ENCODE measurements at places on chromosomes 7 and 10.

- no peak for DNase-seq
Measured at GRCh38 chr7:40978047-40978446, 724.8 kb downstream of the INHBA start.

- no peak for DNase-seq
Measured at GRCh38 chr7:110650328-110650727, 440.6 kb upstream of the LRRN3 start.

DNA sequence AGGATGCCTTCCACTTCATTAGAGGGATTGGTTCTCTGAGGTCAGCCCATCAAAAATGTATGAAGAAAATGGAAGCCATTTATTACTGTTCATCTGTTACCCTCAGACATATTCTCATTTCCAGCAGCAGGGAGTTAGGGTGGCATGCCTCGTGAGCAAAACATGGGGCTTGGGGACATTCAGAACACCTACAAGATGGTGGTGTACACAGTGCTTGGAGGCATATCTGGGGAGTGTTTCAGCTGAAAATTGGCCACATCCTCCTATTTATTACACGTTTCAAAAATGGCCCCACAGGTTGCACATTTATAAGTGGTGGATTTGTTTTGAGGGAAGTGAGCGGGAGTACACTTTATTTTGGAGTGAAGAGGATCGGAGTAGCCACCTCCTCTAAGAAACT is 93.4 kb downstream of the SPAG6 start:
- DNase-seq: no peak

DNA sequence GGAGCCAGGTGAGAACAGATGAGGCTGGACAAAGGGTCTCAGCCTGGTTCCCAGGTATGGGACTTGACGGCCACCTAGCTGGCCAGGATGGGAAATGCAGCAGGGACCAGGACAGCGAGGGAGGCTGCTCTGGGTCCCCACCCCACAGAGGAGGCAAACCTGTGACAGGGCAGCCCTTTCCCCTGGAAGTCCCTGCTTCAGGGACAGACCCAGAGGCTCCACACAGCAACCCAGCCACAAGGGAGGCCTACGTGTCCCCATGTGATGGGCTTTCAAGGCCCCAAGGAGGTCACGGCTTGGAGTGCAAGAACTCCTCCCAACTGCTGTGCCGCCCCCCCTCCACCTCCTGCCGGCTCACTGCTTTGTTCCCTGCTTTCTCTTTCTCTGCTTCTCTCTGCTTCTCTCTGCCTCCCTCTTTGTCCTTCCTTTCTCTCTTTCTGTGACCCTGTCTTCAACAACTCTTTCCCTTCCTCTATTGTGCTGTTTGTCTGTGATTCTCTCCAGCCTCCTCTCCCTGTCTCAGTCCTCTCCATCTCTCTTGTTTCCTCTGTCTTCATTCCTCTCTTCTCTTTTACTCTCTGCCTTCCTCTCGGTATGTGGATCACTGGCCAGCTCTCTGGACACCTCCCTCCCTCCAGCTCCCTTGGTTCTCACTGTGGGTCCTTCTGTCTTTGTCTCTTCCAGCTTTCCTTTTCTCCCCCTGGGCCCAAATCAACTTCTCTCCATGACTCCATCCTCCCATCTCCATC is 9.6 kb upstream of the EIF5AL1 start:
- DNase-seq: no peak

DNA sequence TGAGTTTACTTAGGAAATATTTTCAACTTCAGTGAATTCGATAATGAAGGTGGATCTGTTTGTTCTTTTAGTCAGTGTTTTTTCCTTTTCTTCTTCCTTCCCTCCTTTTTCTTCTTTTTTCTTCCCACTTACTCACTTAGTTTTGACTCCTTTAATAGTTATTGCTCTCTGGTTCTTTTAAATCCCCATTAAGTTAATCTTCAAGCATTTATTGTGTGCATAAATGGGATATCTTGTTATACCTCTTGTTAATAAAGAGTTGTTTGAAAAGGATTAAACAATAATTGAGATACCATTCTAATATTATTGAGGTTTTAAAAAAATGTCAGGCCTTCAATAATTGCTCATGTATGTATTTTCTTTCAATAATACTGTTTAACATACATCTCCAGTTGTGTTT is 19.5 kb downstream of the STAM start:
- DNase-seq: no peak

DNA sequence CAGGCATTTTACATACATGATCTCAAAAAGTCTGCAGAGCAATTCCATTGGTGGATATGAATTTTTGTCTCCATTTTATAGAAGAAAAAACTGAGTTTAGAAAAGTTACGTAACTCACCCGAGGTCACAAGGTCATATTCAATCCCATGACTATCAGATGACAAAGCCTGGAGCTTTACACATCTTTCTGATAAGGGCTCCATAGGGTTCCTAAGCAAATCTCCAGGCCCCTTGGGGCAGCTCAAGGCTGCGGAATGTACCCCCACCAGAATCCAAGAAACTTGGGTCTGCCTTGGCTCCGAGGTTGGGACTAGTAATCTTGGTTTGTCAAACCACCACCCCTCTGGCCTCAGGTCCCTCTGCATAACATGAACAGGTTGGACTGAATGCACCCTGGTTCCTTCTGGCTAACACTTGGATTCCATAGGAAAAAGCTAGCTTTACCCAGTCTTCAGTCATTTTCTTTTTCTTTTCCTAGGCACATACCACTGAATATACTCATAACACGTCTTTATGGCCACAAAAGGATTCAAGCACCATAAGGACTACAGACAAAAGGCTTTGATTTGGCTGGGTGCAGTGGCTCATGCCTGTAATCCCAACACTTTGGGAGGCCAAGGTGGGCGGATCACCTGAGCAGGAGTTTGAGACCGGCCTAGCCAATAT is 55.5 kb downstream of the PIP4K2A start:
- no peak for DNase-seq

DNA sequence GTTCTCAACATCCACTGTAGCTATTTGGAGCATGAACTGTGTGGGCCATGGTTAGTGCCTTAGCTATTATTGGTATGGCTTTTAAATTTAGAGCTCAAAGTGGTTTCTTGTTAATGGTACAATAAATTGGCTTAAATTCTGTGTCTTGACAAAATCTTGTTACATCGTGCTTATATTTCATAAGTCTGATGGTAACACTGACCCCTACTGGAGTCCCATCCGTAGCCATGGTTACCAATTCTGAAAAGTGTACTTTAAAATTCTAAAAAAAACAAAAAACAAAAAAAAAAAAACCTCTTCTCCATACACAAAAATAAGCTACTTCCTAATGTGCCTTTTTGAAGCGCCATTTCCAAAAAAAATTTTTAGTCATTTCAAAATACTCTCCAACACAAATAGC is 6.4 kb upstream of the RPP30 start:
- DNase-seq: no peak

GRCh38 chr7:114818501-114818900 is 103.4 kb upstream of the MDFIC start:
- DNase-seq: no peak

- no peak for DNase-seq
Measured at GRCh38 chr7:141251957-141252356, 178.1 kb downstream of the TMEM178B start.

DNA sequence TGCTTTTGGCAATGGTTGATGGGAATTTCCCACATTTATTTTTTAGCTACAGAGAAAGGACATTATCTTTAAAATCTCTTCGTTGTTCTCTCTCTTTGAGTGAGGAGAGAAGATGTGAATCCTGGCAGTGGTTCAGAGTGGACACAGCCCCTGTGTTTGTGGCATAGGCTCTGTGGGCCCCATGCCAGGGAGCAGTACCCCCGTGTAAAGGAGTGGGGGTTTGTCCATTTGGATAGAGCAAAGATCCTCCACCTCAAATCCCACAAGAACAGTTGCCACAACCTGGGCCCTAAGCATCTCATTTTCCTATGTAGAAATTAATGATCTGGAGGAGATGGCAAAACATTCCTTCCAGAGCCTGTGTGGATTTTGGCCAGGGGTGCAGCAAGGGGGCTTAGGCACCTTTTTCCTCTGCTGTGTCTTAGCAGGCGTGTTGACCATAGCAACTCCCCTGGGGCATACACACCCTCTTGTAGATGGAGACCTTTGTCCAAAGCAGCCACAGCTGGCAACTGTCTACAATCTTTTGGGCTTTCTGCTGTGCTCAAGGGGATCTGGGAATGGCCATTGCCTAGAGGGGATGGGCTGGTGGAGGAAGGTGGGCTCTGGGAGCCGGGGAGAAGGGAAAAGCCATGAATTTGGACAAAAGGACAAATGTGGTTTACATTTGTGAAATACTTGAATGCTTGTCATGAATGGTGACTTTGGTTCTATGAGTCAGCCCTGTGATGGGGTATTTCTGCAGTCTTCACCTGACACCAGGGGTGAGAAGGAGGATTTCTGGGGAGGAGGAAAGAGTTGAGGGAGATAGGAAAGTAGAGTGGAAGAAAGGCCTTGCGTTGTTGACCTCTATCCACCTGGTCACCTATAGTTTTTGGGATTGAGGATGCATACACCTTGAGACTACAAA is 92.0 kb downstream of the TCF7L2 start:
- DNase-seq: no peak

DNA sequence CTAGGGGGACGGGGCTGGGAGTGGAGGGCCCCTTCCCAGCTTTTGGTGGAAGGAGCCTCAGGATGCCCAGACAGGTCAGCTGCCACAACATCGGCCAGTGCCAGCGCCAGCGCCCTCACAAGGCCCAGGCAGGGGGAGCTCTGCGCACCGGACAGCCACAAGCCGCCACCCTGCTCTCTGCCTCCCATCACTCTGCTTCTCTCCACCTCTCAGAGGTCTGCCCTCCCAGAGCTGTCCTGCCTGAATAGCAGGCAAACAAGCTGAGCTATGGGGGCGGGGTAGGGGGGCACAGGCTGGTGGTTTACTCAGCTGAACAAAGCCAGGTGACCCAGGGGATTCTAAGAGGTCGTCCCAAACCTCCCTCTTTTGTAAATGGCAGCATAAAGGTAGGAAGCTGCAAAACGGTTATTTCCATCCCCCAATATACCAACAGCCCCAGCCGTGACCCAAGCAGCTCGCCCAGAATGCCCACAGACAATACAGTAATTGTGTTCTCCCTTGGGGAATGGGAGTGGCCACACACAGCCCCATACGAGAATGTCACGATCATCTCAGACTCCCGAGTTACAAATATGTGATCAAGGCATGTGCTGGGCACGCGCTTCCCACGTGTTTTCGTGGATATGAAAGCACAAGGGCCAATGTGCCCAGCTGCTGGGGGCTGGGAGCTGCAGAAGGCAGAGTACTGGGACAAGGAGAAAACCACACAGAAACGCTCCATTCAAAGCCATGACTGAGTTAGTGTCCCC is 19.7 kb downstream of the FAM53B start:
- no peak for DNase-seq

DNA sequence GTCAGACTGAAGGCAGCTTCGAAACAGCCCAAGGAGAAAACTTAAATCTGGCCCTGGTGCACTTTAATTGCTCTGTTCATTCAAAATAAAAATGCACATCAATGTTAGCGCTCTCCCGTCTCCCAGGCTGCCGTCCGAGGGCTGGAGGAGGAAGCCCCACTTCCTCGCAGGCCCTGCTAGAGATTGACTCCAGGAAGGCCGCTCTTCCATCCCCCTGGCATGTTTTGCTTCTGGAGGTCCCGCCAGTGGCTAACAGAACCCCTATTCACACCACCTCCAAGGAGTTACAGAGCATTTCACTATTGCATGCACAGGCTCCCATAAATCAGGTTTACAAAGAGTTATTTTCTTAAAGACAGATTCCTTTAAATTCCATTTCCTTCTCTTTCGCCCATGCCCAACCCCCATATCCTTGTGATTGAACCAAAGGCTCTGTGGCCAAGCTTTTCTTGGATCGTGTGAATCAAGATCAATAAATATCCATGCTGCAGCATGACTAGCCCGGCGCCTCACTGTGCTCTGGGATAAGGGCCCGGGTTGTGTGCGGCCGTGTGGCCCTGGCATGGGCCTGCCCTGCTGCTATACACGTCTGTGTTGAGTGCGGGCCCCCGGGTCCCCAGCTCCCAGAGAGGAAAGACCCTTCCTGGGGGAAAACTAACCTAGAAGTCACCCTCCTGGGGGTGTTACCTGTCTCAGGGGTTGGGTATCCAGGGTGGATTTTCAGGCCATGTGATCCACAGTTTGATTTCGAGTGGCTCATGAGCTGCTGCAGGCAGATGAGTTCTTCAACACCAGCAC is 118.7 kb upstream of the GDF10 start:
- DNase-seq: no peak

DNA sequence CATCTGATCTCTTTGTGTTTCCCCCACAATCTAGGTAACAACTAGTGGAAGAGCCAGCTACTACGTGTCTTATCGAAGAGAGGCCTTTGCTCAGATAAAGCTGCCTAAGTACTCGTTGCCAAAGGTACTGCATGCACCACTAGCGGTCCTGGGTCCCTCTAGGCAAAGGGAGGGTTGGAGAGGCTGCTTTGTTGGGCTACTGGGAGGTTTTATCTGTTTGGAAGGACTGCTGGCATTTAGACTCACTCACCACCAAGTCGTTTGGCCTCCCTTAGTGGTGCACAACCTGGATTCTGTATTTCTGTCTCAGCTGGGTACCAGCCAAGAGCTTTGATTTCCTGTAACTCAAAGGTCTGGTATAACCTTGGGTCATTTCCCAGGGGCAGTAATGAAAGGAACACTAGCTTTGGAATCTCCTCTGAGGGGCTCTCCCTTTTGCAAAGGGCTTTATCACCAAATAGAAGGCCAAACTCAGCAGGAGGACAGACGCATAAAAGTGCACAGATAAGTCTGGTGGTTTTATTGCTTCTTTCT is 498.3 kb downstream of the SORCS3 start:
- no peak for DNase-seq

DNA sequence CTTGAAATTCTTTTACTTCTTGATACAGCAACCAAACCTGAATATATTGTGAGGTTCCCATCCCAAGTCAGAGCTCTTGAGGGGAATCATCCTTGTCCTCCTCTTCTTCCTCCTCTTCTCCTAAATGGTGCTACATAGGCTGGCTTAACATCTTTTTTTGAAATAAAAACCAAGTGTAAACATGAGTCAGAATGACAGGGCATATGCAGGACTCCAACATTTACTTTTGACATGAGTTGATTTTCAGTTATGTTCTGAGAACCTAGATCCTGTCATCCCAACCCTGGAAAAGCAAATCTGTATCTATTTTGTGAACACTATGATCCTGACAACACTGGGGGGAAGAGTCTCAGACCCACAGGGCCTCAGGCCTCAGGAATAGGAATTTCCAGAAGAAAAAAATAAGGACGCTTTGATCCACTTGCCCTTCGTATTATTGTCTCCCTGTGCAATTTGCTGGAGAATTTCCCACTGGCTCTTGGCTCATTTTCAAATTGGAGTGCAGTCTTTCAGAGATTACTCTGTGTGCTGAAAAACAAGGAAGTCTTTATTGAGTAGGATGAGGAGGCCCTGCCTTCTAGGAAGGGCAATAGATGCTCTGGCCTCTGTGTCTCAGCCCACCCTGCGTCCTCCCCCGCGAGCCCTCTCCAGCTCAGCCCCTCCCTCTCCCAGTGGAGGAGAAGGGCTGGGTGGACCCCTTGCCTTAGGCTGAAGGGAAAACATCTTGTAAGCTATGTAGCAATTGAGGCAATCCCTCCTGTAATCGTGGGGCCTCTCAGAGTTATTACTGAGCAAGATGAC is 121.6 kb downstream of the CREB5 start:
- no peak for DNase-seq

DNA sequence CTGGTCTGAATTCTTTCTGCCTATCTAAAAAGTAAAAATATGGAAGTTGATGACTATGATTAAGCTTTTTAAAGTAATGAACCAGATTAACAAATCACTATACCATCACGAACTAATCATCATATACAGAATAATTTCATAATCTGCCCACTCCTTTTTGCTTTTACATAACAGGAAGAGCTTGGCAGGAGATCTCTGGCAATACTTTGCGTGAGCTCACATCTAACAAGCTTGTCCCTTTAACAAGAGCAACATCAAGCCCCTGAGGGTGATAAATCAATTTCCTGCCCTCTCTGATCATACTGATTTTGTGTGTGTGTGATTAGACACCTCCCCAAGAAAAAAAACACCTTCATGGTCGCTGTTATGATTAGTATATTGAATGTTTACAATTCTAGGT is 143.5 kb upstream of the ASAH2 start:
- DNase-seq: no peak

Data from cerebellar nuclear complex (tissue), 1 donor.